Hematopoietic multipotent progenitor cell treated with erythropoietin and hydrocortisone succinate and interleukin-3 and kit ligand, for 4 days (in vitro differentiated cells): ENCODE measurements at places on chromosomes 16 and 17.

DNA sequence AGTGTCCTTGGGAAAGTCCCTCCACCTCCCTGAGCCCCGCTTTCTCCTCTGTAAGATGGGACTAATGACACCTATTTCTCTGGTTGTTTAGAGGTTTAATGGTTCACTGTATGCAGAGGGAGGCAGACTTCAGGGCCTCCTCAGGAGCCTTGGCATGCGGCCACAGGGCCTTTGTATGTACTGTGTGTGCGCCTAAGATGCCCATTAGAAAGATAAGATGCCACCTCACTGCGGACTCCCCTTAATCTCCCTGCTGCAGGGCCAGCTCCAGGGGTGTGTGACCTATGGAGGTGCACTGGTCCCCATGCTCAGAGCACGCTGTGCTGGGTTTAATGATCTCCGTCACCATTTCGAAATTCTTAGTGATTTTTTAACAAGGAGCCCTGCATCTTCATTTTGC is 59.3 kb downstream of the TMEM235 start:
- peak; percentile 50 for DNase-seq

GRCh38 chr17:42026857-42027589 is 7.1 kb downstream of the NKIRAS2 start:
- peak; percentile 83 for DNase-seq

DNA sequence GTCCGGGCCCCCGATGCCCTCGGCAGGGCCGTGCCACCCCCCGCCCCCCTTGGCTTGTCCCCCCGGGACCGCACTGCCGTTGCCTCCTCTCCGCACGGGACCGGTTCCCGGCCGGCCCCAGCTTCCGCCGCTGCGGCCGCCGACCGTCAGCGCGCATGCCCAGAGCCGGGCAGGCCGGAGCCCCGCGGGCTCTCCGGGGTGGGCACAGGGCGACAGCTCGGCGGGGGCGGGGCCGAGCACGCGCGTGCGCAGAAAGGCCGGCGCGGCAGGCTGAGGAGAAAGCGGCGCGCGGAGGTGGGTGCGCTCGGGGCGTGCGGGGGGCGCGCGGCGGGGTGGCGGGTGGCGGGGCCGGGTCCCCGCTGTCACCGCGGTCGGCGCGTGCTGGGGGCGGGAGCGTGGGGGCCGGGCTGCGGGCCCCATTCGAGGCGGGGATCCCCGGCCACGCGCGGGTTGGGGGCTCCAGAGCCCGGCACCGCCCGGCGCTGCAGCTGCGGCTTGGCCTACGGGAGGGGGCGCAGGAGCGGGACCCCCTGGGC is at the start of gene TBC1D24:
TSS of gene TBC1D24 (plus strand) at position 251 of the 536 bp plus-strand sequence. CDS start 21,022 bp downstream, outside the sequence.
- DNase-seq, result peak; percentile 95

GRCh38 chr17:1847191-1847590 is 17.4 kb downstream of the RPA1 start:
- no peak for DNase-seq

DNA sequence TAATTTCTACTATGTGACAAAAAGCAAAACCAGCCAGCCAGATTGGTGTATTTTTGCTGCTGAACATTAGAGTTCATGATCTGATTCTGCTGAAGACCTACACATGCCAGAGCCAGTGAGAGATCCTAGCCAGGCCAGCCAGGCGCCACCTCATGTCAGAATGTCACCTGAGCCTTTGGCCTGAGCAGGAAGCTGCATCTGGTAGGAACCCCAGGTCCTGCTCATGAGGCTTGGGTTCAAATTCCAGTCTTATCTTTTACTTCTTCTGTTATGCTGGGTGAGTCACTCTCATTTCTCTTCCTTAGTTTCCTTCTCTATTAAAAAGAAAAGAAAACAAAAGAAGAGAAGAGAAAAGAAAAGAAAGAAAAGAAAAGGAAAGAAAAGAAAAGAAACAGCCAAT is 585.1 kb upstream of the CDH5 start:
- no peak for DNase-seq

DNA sequence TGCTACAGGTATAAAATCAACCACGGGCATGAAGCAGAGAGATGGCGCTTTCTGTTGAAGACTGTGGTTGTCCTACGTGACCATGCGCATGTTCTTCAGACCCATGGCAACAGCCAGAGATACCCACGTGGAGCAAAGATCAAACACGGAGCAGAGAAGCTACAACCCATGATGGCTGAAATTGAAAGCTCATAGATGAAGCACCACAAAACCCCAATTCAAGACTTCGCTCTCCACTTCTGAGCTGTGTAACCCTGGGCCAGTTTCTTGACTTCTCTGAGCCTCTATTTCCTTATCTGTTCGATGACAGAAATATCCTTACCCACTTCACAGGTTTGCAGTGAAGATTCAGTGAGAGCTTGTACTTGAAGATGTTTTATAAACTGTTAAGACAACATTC is 49.6 kb downstream of the C16orf95 start:
- no peak for DNase-seq

- no peak for DNase-seq
Measured at GRCh38 chr16:28297784-28298510, 5.6 kb downstream of the SBK1 start.
